ENCODE measurements at places on chromosomes 1 and 21.

GRCh38 chr1:220370041-220370700 lies 97.9 kb upstream of the RAB3GAP2 start:
- DNase-seq: no peak

- DNase-seq: no peak
Observed at GRCh38 chr1:46587069-46587468, 17.0 kb downstream of the MKNK1 start.

DNA sequence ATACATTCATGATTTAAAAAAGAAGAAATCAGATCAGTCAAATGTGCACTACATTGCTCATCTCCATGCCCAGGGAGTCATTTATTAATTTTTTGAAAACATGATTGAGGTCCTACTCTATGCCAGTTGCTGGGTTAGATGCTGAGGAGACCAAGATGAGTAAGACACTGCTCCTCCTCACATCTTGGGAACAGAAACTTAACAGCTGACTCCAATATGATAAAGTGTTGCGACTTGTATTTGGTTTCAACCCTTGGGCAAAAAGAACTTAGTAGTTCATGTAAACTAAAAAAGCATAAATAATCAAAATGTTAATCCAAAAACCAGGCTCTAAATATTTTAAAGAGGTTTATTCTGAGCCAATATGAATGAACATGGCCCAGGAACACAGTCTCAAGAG lies 56.9 kb downstream of the OPTC start:
- no peak for DNase-seq

GRCh38 chr1:94895518-94895917 lies 31.4 kb downstream of the CNN3 start:
- DNase-seq: no peak

DNA sequence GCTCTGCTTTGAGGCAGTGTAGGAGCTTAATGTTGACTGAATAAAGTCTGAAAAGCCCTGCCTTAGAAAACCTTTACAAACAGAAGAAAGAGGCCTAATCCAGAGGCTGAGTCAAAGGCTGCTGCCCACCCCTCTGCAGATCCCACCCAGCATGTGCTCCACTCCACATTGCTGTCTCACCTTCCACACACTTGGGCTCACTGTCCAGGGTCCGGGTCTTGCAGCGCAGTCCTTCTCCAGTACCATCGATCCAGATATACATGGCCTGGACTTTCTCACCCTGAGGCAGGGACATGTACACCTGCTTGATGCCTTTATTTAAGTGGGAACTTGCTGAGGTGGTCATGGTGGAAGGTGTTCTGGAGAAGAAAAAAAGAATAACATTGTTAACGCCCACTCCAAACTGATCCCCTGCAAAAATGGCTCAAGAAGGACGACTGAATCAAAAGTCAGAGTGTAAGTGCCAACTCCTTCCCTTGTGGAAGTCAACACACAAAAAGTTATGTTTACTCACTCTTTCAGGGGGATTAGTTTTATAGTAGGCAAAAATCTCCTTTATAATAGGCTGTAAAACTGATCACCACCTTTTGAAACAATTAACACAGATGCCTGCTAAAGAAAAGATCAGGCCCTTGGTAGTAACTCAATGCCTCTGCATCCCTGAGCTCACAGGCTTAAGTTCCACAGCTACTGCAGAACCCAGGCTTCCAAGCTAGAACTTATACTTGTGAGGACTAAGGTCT lies 3.0 kb downstream of the GLUL start:
- no peak for DNase-seq

- no peak for DNase-seq
Observed at GRCh38 chr1:215393476-215393875, 173.6 kb upstream of the KCTD3 start.

- no peak for DNase-seq
Observed at GRCh38 chr1:89799495-89799894, 21.3 kb upstream of the LRRC8D start.

GRCh38 chr1:55640708-55641473 lies 425.7 kb upstream of the USP24 start:
- DNase-seq: peak; percentile 30

DNA sequence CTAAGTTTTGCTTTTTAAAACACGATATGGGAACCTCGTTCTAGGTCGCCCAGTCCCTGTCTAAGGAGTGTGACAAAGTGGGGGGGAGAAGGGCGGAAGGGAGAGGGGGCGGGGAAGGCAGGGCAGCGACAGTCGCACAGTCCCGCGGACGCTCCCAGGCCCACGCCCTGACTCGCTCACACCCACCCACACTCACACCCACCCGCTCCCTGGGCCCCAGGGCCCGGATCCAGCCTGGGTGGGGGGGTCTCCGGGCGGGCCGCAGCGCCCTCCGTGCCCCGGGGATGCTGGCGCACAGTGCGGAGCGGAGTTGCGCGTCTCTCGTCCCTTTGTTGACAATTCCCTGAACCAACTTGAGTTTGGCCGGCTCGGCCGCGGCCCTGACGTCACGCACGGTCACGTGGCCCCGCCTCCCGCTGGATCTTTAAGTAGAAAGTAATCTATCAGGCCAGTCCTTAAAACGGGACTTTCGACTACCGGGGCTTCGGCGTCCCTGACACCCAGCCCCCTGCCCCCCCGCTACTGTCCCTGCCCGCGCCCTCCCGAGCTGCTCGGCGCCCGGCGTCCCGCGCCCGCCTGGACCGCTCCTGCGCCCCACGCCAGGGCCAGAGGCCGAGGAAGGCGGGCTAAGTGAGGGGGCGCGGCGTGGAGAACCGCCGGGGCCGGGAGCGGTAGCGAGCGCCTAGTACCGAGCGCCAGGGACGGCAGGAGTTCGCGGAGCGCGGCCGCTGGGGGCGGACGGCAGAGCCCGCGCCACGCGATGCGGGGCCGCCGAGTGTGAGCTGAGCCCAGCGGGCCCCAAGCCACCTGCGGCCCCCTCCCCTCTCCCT lies at the start of gene FOXD3:
FOXD3 (plus strand) TSS at position 454 of the 830 bp plus-strand sequence. CDS start 492 bp downstream, outside the sequence.
- peak; percentile 26 for DNase-seq

DNA sequence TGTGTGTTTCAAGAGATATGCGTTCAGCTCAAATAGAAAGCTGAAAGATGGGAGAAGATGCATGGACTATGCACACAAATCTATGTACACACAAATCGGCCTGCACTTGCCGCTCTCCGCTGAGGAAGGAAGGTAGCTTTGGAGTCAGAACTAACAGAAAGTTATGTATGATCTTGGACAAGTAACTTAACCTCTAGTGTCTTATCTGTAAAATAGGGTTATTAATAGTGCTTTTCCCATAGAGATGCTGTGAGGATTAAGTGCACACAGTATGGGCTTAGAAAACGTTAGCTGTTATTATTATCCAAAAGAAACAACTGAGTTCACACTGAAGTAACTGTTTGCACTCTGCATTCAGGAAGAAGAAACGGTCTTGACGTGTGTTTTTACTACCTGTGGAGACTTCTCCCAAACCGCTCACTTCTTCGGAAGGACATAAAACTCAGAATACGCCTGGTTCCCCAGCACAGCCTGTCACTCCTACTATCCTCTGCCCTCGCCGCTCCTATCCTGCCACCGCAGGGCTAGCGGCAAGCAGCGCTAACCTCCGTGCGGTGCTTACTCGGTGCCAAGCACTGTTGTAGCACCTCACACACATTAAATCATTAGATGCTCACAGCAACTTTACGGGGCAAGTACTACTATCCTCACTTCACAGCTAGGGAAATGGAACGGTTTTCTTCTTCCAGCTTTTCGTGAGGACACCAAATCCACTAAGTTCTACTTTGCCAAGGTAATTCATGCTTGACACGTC lies 1.3 kb downstream of the TGFBR3 start:
- DNase-seq: peak; percentile 27

DNA sequence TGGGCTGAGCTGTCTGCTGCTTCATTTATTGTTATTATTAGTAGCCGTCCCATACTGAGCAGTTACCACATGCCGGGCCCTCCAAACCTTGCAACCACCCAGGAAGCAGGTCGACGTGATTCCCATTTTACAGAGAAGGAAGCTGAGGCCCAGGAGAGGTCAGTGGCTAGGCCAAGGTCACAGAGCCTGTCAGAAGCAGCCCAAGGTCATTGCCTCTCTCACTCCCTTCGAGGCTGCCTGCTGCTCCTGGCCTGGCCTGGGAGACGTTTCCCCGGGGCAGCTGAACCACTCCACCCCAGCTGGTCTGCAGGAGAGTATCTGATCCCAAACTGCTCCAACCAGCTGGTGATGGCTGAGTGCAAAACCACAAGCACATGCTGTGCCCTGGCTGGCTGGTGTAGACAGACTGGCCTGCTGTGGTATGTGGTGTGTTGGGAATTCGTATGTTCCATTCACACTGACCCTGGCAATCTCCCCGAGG lies 6.5 kb downstream of the PADI4 start:
- DNase-seq: no peak

- DNase-seq: no peak
Observed at GRCh38 chr1:241525026-241525425, 5.5 kb upstream of the FH start.

DNA sequence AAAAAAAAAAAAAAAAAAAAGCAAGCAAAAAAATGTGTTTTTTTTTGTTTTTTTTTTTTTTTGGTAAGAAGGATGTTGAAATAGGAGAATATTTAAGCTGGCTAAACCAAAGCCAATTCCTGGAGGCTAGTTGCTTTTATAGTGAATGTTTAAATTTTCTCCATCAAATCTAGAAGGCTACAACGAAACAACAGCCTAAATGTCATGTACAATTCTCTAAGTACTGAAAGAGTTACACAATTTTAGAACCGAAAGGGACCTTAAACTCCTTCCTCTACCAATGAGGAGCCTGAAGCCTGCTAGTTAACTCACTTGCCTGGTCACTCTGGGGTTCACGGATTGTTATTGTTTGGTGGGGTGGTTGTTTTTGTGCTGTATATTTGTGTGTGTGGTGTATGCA lies 3.5 kb downstream of the WLS start:
- DNase-seq: no peak

GRCh38 chr1:110916669-110917306 lies 43.8 kb downstream of the CD53 start:
- DNase-seq: peak; percentile 42

- DNase-seq: peak; percentile 18
Observed at GRCh38 chr1:152111515-152111968, 3.7 kb downstream of the TCHH start.

DNA sequence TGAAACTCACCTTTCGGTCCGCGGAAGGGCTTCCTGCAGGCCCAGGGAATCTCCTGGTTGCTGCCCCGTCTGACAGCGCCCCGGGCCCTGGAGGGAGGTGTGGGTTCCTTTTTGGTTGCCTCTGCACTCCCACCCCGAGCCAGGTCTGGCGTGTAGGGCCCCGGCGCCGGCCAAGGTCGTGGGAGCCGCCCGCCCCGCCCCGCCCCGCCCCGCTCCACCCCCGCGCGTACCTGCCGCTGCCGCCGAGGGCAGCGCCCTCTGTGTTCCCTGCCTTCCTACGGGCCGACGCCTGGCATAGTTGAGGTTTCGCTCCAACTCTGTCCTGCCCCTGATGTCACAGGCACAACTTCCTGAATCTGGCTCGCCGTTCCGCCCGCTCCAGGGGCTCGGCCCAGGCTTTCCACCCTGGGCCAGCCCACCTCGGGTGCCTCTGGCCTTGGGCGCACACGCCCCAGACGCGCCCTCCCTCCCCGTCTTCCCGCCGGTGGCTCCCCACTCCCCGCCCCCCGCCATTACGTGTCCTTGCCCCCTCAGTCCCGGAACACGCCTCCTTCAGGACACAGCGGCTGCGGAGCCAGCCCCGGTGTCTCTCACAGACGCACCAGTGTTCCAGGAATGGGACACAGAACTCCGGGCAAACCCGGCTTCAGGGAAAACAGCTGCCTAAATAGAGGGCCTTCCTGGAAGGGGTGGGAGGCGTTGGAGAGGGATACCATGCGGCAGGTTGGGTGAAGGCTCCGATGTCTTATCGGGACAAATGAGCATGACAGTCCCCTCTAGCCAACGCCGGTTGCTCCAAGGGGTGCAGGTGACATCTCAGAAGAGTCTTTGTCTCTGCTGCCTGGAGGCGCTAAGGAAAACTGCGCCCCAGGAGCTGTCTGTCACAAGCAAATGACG lies at the start of gene KIAA0040:
KIAA0040 (minus strand) TSS at position 147 of the 897 bp plus-strand sequence. CDS start 31,763 bp downstream, outside the sequence.
- DNase-seq: peak; percentile 66

DNA sequence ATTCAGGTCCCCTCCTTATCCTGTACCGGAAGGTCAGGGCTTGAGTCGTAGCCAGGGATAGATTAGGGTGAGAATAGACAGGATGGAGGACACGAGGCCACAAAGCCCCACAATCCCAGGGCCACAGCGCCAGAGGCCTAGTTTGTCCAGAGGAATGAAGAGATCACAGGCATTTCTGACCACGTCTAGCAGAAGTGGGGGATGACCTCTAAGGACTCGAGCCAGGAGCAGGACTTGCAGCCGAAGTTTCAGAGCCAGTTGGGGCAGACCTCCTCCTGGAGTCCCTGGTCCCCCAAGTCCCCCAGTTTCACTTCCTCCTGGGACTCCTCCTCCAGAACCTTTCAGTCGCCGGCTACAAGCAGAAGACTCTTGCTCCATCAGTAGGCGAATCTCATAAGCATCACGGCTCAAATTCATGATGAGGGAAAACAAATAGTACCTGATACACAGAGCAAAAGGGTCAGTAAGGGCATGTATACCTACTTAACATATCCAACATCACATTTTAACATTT lies 2.3 kb upstream of the ITGA10 start:
- DNase-seq: no peak

- no peak for DNase-seq
Observed at GRCh38 chr1:87973896-87974295, 645.2 kb downstream of the LMO4 start.

- peak; percentile 47 for DNase-seq
Observed at GRCh38 chr1:182149411-182149965, 88.0 kb upstream of the ZNF648 start.

GRCh38 chr1:49841767-49842166 lies 182.0 kb downstream of the AGBL4 start:
- DNase-seq: no peak

DNA sequence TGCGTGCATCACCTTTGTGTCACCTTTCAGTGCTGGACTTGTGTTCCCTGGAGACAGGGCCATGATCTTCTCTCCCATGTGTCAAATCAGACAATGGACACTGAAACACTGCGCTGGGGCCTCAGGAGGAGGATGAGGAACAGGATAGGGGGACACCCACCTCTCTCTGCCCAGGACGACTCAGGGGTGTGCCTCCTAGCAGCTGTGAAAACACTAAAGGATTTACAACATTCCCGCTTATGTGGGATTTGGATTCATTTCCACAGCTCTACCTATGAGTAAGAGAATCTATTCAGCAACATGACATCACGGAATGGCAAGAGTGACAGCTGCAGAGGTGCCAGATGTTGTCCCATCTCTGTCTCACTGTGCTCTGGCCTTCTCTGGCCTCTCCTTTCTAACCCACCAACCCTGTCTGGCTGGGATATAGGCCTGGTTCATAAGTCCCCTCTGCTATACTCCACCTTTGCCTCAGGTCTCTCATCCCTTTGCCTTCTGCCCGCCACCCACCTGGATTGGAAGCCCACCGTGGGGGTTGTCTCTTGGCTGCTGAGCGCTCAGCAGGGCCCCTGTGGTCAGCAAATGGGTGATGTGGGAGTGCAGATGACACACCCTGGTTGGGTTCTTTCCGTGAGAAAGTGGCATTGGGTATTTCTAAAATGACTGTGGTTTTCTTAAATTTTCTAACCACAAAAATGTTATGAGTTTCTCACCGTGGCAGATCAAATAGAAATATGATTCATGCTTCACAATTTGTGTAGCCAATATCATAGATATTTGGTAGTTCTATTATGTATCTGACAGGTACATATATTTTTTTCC lies 47.1 kb upstream of the TLR5 start:
- DNase-seq: peak; percentile 55
